ENCODE measurements at places on chromosomes 7 and 10.

DNA sequence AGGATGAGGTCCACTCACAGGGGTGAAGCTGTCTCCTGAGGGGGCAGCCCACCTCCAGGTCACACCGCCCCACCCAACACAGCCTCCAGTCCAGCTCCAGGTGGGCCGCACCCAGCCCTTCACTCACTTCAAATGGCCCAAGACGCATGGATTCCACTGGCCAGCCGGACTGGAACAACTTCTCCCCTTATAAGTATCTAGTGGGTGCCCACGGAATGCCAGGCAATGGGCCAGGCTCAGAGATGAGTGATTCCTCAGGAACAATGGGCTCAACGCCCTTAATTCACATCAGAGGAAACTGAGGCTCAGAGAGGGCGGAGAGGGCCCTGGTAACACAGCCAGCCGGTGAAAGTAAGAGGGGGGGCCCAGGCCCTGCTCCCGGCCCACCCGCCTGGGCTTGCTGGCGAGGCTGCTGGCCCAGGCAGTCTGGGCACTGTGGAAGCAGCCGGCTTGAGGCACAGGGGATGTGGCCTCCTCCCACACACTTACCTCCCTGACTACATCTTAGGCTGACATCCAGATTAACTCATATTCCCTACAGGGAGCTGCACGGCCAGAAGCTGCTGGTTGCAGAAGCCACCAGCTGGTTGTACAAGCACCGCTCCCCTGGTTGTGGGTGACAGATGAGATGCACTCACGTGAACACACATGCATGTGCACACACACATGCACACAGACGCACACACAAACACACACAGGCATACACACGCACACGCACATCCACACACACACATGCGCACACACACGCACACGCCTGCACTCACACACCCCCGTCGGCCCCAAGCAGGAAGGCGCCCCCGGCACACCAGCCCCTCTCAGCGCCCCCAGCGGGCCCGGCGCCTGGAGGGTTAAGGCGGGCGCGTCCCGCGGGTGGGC is 1.0 kb upstream of the FAM20C start:
- no peak for DNase-seq

- DNase-seq: peak; percentile 26
Measured at GRCh38 chr10:71933651-71934050, 30.5 kb upstream of the CHST3 start.

DNA sequence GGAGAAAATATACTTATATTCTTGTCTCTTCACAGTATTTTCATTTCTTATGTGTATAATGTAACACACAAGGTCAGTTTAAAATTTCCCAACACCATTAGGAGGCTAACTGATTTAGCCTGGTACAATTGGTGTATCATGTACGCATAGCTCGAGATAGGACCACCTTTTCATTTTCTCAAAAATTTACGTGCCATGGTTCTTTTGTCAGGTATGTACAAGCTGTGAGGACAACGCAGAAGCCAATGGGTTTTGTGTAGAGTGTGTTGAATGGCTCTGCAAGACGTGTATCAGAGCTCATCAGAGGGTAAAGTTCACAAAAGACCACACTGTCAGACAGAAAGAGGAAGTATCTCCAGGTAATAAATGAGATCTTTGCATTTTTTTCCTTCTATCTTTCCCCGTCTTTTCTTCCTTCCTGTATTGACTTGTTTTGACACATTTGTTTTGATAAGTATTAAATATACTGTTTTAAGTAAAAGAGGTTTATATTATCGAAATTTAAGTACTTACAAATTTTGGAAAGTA is 55.0 kb downstream of the TRIM24 start:
- DNase-seq: no peak

- peak; percentile 4 for DNase-seq
Measured at GRCh38 chr10:67520924-67521520, 175.0 kb downstream of the CTNNA3 start.

- no peak for DNase-seq
Measured at GRCh38 chr7:23966941-23967340, 256.9 kb downstream of the STK31 start.

GRCh38 chr7:25522727-25523126 is 294.4 kb upstream of the NPVF start:
- DNase-seq: no peak

GRCh38 chr7:77457779-77458178 is 41.6 kb upstream of the GSAP start:
- no peak for DNase-seq

DNA sequence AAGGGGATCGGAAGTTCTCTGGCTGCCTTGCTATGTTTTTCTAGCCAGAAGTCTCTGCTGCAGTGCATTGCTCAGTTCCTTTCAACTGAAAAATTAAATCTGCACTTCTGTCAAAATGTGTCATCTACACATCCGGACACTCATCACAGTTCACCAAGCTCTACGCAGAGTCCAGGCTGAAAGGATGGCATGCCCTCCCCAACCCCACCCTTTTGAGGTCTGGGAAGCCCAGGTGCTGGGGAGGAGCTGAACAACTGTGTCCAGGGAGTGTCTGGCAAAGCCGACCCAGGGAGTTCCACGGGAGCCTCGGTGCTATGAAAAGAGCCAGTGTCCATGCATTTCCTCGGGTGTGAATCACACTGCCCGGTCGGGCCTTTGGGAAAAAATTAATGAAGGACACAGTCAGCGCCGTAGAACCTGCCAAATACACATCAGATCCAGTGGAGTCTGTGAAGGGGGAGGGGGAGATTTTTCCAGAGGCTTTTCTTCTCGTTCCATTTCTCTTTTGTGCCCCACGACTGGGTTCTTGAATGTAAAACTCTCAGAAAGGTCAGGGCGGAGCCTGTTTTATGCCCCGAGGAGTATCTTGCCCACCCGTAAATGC is 757 bp upstream of the PALS2 start:
- DNase-seq: peak; percentile 11

DNA sequence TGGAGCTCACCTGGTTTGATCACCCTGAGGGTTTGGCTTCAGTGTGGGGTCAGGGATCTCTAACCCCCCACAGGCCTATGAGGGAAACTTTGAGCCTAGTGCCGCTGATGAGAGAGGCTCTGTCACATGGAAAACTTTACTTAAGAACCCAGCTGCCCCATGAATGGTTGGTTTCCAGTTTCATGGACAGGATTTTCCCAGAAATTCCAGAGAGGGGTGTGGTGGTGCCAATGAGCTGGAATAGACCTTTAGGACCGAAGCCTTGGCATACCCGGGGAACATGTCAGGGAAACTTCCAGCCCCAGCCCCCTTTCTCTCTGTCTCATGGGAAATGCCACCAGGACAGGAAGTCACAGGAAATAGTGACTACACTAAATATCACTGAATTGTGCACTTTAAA is 36.9 kb downstream of the AKR1B1 start:
- DNase-seq: no peak

DNA sequence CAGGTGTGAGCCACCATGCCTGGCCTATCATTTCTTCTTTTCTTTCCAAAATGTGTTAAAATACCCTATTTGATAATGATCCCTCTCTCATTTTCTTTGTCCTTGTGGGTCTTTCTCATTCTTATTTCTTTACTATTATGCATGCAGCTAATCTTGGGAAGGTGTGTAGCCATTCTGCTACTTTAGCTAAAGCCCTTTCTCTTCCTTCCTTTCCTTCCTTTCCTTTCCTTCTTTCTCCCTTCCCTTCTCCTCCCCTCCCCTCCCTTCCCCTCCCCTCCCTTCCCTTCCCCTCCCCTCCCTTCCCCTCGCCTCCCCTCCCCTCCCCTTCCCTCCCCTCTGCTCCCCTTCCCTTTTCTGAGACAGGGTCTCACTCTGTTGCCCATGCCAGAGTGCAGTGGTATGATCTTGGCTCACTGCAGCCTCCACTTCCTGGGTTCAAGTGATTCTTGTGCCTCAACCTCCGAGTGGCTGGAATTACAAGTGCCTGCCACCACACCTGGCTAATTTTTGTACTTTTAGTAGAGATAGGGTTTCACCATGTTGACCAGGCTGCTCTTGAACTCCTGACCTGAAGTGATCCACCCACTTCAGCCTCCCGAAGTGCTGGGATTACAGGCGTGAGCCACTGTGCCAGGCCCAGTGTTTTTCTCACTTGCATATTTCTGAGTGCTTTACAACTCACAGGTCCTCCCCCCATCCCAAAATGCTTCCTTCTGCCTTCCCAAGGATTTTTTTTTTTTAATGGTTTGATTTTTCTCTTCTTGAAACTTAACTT is 42.3 kb downstream of the HIP1 start:
- DNase-seq: no peak

GRCh38 chr7:47039089-47039648 is 542.7 kb downstream of the TNS3 start:
- DNase-seq: no peak

GRCh38 chr7:155408651-155409586 is 49.0 kb upstream of the EN2 start:
- no peak for DNase-seq

GRCh38 chr10:89295597-89295996 is 6.2 kb upstream of the IFIT2 start:
- no peak for DNase-seq

DNA sequence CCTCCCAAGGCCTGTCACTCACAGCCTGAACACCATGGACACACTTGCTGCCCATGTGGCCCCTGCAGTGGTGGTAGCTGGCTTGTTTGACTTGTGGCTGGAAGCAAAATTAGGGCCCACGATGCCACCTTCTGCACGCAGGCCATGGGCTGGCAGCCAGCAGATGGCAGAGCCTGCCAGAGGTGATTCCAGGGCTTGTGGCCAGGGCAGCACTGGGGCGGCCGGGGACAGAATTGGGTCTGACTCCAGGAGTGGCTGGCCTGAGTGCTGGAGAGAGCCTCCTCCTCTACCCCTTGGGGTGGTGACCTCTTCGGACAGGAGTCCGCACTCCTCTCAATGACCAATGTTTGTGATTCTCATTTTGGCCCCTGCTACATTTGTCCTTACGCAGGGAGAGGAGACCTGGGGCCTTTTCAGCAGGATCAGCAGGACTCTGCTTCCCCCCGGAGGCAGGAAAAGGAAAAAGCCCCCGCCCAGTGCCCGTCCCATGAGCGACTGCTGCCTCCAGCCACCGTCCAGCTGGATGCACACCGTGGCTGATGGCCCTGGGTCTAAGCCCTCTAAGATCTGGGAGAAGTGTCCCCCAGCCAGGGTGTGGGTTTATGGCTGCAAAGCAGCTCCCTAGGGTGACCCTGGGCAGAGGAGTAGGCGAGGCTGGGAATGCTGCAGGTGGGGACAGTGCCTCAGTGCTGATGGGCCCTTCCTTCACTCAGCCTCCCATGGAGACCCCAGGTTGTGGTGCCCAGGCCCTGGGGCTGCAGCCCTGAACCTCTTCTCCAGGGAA is 26.5 kb downstream of the DNAJB12 start:
- no peak for DNase-seq

GRCh38 chr10:66719483-66719882 is 206.4 kb upstream of the LRRTM3 start:
- no peak for DNase-seq

GRCh38 chr10:123563994-123564393 is 102.2 kb upstream of the GPR26 start:
- no peak for DNase-seq

DNA sequence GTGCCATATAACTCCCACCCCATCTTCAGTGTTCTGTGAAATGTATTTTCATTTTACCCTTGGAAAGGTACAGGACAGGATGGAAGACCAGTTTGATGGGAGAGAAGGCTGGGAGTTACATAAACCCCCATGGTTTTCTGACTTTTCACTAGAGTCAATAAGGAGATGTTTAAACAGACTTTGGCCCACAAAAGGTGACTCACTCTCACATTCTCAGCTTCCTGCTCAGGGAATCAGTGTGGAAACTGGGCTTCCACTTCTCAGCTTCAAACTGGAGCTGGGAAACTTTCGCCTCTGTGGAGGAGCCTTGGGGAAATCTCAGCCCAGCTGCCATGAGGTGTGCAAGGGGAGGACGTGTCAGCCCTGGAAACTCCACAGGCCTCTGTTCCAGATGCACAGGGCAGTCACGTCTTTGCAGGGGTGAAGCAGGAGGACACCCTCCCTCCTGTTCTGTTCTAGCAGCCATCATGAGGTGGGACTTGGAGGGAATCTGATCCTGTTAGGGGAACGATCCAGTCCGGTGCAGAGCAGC is 560.5 kb upstream of the GALNT17 start:
- DNase-seq: no peak

DNA sequence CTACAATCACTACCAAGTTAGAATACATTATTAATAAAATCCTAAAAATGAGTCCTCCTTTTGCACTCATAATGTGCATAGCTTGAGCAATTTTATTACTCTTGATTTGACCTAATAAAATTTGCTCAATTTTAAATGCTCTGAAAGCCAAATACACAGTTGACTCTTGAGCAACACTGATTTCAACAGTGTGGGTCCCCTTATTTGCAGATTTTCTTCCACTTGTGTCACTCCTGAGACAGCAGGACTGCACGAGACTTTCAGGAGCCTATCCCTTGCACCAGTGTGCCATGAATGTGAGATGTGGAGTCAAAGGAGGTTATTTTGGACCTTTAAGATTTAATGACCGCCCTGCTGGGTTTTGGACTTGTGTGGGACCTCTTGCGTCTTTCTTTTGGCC is 23.2 kb downstream of the RNF216 start:
- no peak for DNase-seq

DNA sequence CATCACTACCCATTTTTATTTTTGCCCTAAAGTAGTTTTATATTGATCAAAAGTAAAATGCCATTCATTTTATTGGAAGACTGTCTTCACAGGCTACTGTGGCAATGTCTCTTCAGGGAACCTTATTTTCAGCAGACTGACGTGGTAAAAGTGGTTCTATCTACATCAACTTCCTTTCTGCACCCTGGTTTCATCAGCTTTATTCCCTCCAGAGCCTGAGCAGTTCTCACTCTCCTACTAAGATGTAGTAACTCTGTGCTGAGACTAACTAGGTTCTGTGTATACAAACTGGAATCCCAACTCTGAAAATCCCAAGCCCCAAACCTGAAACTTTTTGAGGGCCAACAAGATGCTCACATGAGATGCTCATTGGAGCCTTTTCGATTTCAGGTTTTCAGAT is 155.3 kb downstream of the SFMBT2 start:
- no peak for DNase-seq

DNA sequence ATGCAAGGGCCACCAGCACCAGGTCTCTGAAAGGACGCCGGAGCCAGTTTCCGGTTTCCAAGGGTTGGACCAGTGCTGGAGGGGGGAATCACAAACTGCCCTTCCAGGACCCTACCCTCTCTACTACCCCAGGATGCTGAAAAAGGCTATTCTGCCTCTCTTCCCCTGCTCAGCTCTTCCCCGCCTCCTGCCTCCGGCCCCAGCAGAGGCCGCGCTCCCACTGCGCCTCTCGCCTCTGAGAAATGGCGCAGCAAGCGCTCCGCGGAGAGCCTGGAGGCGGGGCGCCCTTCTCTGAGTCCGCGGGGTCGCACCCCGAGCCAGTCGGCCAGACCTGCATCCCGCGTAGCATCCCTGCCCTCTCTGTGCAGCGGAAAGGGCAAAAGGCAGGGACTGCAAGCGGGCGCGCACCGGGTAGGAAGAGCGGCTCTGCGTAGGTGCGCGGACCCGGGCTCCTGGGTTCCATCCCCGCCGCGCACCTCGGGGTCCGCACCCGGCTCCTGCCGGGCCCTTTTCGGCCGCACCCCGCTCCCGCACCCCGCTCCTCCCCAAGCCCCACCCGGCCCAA is 476 bp upstream of the RET start:
- DNase-seq: no peak

Measured in stimulated activated CD4-positive, alpha-beta T cell treated with anti-CD3 and anti-CD28 coated beads, Interleukin-1b, Interleukin-23, amount 100 ng/mL, for 4 hours (primary cell).